ELR (cell line): ENCODE measurements at places on chromosomes 7 and 10.

GRCh38 chr7:44768628-44769371, 20.2 kb downstream of the ZMIZ2 start:
- no peak for DNase-seq

DNA sequence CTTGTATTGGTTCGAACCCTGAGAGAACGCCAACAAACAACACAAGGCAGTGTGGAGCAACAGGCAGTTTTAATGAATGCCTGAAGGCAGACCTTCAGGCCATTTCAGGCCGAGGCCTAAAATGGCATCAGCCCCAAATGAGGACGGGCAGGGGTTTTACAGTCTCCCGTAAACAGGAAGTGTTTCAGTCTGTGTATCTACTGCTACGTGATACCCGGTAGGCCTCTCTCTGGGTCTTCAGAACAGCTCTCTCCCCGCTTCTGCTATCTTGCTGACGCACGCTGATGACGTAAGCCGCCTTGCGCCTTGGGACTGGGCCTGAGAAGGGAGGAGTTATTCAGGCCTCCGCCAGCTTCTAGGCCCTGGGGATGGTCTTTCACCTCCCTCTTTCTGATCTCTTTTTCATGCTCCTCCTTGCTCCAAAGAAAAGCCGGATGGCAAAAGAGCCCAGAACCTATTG, 67.7 kb downstream of the ST8SIA6 start:
- DNase-seq, result no peak

DNA sequence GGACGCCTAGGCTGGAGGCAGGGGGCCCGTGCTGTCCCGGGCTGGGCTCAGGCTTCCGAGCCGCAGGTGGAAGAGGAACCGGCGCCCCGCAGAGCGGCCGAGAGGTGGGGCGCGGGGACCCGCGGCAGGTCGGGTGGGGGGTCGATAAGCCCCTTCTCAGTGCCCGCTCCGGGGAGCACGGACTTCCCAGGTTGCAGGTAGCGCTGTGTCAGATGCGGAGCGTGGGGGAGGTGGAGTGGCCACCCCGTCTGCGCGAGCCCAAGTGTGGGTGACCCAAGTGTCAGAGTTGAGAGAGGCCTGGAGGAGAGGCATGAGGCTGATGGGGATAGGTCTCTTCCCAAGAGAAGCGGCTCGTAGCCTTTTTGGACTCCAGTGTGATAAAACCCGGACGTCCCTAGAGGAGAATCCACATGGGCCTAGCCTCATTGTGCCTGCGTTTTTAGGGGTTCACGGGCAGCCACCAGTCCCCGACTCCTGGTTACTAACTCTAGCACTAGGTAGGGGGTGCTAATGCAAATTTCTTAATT, 580 bp downstream of the EEPD1 start:
- DNase-seq, result peak; percentile 32

DNA sequence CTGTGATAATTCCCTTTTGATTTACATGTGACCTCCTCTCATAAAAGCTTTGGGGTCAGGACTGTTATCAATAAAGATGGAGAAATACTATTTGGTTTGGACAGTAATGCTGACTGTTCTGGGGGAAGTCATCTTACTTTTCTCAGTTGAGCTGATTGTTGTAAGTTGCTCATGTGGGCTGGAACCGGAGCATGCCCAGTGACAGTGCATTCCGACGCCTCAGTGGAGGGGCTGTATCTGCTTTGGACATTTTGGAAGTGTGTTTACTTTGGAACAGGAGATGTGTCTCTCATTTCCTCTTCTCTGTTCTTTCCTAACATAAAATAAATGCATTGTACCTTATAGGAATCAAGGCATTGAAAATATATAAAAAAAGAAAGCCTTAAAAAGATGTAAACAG, 30.1 kb downstream of the RBM33 start:
- no peak for DNase-seq

- no peak for DNase-seq
These were observed 101.9 kb downstream of the WDR37 start for GRCh38 chr10:1158066-1158465.
